ENCODE measurements at places on chromosomes 12 and 14.

GRCh38 chr12:82600379-82600778 is 86.3 kb upstream of the TMTC2 start:
- H3K4me3 ChIP-seq: no peak overlapping the region
- no peaks in the 10 kb centered on the region for H3K4me1 ChIP-seq
- H3K27ac ChIP-seq: no peak overlapping the region
- H3K36me3 ChIP-seq: no peaks in the 10 kb centered on the region
- H3K27me3 ChIP-seq: no peaks in the 10 kb centered on the region

- no peak overlapping the region for H3K27ac ChIP-seq
- no peaks in the 10 kb centered on the region for H3K27me3 ChIP-seq
- DNase-seq: no peak
- H3K4me1 ChIP-seq: no peaks in the 10 kb centered on the region
- H3K36me3 ChIP-seq: peaks cover 6% of the 10 kb centered on the region
- H3K4me3 ChIP-seq: no peak overlapping the region
Measured at GRCh38 chr14:104717646-104718045, 6.4 kb upstream of the ADSS1 start.

GRCh38 chr14:79916281-79916680 is 295.0 kb downstream of the DIO2 start:
- no peak for DNase-seq
- no peaks in the 10 kb centered on the region for H3K4me1 ChIP-seq
- no peak overlapping the region for H3K27ac ChIP-seq
- H3K4me3 ChIP-seq: no peak overlapping the region

DNA sequence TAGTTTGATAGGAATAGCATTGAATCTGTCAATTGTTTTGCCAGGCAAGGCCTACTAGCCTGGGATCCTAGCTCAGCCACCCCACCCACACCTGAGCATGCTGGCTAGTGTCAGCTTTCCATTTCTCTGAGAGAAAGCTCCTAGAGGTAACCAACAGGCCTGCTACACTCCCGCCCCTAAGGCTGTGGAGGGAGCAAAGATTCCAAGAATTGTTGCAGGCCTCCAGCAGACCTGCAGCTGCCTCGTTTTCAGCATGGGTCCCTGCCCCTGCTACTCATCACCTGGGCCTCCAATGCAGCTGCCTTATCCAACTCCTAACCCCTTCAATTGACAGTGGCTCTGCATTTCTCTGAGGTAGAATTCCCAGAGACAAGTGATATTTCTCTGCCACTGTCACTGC is 852.4 kb upstream of the MDGA2 start:
- no peaks in the 10 kb centered on the region for H3K36me3 ChIP-seq
- H3K4me1 ChIP-seq: no peaks in the 10 kb centered on the region
- H3K27ac ChIP-seq: no peak overlapping the region
- H3K4me3 ChIP-seq: no peak overlapping the region
- no peak for DNase-seq

- no peak overlapping the region for H3K4me3 ChIP-seq
- peaks cover 81% of the 10 kb centered on the region for H3K27me3 ChIP-seq
- peaks cover 7% of the 10 kb centered on the region for H3K4me1 ChIP-seq
- DNase-seq: no peak
- no peak overlapping the region for H3K27ac ChIP-seq
- no peaks in the 10 kb centered on the region for H3K36me3 ChIP-seq
Measured at GRCh38 chr14:64844272-64844671, 35.4 kb downstream of the SPTB start.

DNA sequence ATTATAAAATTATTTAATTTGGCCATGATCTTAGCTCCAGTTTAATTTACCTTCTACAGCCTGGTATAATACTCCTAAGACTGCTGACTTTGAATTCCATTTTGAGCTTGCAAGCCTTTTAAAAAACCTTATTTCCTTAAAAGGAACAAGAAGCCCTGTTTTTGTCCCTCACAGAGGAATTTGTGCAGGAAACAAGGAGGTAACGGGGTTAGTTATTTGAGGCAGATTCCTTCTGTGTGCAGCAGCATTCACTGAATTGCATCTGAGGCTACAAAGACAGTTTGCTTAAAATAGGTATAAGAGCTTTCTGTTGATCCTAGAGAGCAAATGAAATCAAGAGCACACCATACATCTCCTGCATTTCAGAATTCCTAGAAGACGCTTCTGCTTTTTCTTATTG is 403.3 kb upstream of the PRICKLE1 start:
- no peak for DNase-seq
- H3K36me3 ChIP-seq: no peaks in the 10 kb centered on the region
- H3K4me3 ChIP-seq: no peak overlapping the region
- H3K27me3 ChIP-seq: no peaks in the 10 kb centered on the region
- H3K4me1 ChIP-seq: peaks cover 2% of the 10 kb centered on the region
- H3K27ac ChIP-seq: no peak overlapping the region

DNA sequence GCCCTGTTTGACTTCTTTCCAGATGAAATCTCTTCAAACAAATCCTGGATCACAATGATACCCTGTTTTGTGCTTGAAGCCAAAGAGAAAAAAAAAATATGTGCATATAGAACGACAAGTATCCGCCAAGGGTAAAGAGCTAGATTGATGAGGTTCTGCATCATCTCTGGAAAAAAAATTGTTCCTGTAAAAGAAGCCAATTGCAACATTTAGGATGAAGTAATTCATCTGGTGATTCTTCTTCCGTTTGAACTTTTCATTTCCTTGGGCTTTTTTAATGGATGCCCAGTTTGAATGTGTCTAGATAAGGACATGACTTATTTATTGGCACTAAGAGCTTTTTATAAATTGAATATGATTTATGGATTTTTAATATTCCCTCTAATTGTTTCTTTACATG is 38.1 kb upstream of the NPAS3 start:
- H3K27me3 ChIP-seq: no peaks in the 10 kb centered on the region
- no peak overlapping the region for H3K27ac ChIP-seq
- H3K4me1 ChIP-seq: peaks cover 4% of the 10 kb centered on the region
- no peak for DNase-seq
- no peak overlapping the region for H3K4me3 ChIP-seq
- no peaks in the 10 kb centered on the region for H3K36me3 ChIP-seq

DNA sequence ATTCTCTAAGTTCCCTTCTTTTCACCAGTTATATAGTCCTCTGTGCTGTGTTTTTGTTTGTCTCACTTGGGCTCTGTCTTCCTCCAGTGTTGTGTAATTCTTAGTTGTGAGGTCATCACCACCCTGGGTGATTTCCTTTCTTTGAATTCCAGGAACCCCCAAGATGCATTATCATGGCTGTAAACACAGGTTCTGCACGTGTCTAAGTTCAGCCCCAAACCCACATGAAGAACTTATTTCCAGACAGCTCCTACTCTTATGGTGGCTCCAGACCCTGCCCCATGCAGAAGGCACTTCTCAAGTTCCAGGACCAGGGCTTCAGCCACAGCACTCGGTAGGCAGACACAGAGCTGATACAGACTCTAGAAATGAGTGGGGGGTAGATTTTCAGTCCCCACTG is 560.5 kb downstream of the BCL11B start:
- DNase-seq: no peak
- no peak overlapping the region for H3K4me3 ChIP-seq
- H3K36me3 ChIP-seq: peaks cover 3% of the 10 kb centered on the region
- peak overlapping the region; percentile 4 for H3K27ac ChIP-seq
- H3K4me1 ChIP-seq: peaks cover 19% of the 10 kb centered on the region

DNA sequence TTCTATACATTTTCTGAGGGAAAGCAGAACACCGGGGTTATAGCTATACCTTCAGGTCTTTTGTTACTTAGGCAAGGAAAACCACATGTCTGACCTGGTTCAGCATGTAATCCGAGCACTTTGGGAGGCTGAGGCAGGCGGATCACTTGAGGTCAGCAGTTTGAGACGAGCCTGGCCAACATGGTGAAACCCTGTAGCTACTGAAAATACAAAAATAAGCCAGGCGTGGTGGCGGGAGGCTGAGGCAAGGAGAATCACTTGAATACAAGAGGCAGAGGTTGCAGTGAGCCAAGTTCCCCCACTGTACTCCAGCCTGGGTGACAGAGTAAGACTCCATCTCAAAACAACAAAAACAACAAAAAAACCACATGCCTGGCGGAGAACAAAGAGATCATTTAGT is 177.6 kb downstream of the ACSS3 start:
- no peaks in the 10 kb centered on the region for H3K36me3 ChIP-seq
- no peaks in the 10 kb centered on the region for H3K27me3 ChIP-seq
- H3K4me1 ChIP-seq: no peaks in the 10 kb centered on the region

DNA sequence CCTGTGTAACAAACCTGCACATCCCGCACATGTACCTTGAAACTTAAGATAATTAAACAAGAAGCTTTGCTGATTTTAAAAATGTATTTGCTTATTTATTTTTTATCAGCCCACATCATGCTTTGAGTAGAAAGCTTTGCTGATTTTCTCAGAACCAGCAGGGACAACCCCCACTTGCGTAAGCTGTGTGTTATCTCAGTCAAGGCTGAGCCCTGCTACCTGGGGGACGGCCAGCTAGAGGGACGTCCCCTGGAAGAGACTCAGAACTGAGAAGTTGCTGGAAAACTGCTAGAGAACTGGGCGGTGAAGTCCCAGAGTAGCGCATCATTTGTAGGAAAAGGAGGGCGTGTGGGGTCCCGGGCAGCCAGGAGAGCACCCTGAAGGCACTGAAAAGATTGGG is 4.1 kb upstream of the PLEK2 start:
- no peak overlapping the region for H3K27ac ChIP-seq
- H3K4me3 ChIP-seq: no peak overlapping the region
- H3K4me1 ChIP-seq: peaks cover 9% of the 10 kb centered on the region
- peaks cover 32% of the 10 kb centered on the region for H3K27me3 ChIP-seq
- no peak for DNase-seq
- H3K36me3 ChIP-seq: peaks cover 6% of the 10 kb centered on the region

DNA sequence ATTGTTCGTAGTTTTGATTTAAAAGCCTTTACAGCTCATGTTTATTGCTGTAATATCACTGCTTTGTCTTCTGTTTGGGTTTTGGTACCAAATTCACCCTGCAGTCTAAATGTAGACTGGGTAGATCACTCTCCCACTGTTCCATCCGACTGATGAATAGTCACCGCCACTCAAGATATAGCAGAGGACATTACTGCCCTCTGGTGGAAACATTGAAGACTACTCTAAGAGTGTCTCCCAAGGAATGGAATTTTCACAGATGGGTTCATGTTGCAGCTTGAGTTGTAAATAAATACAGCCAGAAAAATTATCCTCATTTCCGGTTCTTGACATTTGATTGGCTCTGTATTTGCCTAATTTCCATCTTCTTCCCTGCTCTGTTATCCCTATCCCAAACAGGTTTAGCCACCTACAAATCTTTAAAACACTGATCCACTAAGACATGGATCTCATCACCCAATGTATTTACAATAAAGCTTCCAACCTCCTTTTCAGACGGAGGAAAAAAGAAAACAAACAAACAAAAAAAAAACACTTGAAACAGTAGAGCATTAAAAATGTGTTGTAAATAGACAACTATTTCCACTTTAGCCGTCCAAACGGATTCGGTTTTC is 198.3 kb upstream of the CPNE8 start:
- no peak overlapping the region for H3K27ac ChIP-seq
- H3K27me3 ChIP-seq: no peaks in the 10 kb centered on the region
- no peak overlapping the region for H3K4me3 ChIP-seq
- H3K36me3 ChIP-seq: no peaks in the 10 kb centered on the region

- H3K27me3 ChIP-seq: no peaks in the 10 kb centered on the region
- H3K4me1 ChIP-seq: peaks cover 62% of the 10 kb centered on the region
- H3K27ac ChIP-seq: peak overlapping the region; percentile 19
Measured at GRCh38 chr14:75167325-75167724, 9.1 kb downstream of the TMED10 start.

- no peak for DNase-seq
- H3K27me3 ChIP-seq: no peaks in the 10 kb centered on the region
- H3K4me1 ChIP-seq: no peaks in the 10 kb centered on the region
Measured at GRCh38 chr12:85457016-85457415, 177.0 kb downstream of the ALX1 start.

DNA sequence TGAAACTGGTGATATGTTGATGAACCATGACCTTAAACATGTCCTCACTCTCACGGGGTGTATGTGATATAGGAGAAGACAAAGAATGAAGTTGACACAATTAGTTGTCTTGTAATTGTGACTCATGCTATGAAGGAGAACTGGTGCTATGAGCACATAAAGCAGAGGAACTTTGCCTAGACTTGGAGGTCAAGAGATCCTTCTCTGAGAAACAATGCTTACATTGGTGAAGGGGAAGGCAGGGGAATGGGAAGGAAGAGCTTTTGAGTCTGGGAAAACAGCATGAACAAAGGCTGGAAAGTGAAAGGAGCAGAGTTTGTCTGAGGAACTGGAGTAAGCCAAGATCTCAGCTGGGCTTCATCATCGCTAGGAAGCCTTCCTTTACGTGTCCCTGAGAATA is 83.2 kb downstream of the MYRFL start:
- no peak overlapping the region for H3K4me3 ChIP-seq
- peaks cover 22% of the 10 kb centered on the region for H3K27me3 ChIP-seq
- no peaks in the 10 kb centered on the region for H3K4me1 ChIP-seq
- no peak for DNase-seq

GRCh38 chr14:92660571-92660970 is 87.9 kb downstream of the LGMN start:
- no peak for DNase-seq
- peaks cover 81% of the 10 kb centered on the region for H3K36me3 ChIP-seq
- H3K4me1 ChIP-seq: peaks cover 54% of the 10 kb centered on the region
- H3K27ac ChIP-seq: peak overlapping the region; percentile 97

- DNase-seq: peak; percentile 51
- no peaks in the 10 kb centered on the region for H3K36me3 ChIP-seq
- peak overlapping the region; percentile 90 for H3K27ac ChIP-seq
- H3K4me3 ChIP-seq: peak overlapping the region; percentile 61
- peaks cover 15% of the 10 kb centered on the region for H3K4me1 ChIP-seq
Measured at GRCh38 chr12:29103539-29103974, 45.5 kb upstream of the FAR2 start.

DNA sequence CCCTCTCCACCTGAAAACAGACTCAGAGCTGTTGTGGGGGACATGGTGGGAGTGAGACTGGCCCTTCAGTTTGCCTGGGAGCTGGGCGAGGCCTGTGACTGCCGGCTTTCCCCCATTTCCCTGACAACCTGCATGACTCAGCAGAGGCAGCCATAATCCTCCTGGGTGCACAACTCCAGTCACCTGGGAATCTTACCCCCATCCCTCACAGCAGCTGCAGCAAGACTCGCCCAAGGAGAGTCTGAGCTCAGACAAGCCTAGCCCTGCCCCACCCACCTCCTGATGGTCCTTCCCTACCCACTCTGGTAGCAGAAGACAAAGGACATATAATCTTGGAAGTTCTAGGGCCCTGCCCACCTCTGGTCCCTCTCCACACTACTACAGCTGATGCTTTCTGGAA is 207.3 kb upstream of the ARID2 start:
- peaks cover 11% of the 10 kb centered on the region for H3K4me1 ChIP-seq
- no peak for DNase-seq
- H3K27ac ChIP-seq: no peak overlapping the region
- H3K4me3 ChIP-seq: no peak overlapping the region
- peaks cover 4% of the 10 kb centered on the region for H3K36me3 ChIP-seq

All from effector memory CD8-positive, alpha-beta T cell (primary cell).